ENCODE measurements at places on chromosomes 16 and 17. TPM values are rescaled to one million over a fixed set of nuclear protein-coding genes. Genes with fewer than 3 reads are reported as not detected.

GRCh38 chr17:63611354-63611753 is 10.7 kb downstream of the TACO1 start:
- DNase-seq = no peak

DNA sequence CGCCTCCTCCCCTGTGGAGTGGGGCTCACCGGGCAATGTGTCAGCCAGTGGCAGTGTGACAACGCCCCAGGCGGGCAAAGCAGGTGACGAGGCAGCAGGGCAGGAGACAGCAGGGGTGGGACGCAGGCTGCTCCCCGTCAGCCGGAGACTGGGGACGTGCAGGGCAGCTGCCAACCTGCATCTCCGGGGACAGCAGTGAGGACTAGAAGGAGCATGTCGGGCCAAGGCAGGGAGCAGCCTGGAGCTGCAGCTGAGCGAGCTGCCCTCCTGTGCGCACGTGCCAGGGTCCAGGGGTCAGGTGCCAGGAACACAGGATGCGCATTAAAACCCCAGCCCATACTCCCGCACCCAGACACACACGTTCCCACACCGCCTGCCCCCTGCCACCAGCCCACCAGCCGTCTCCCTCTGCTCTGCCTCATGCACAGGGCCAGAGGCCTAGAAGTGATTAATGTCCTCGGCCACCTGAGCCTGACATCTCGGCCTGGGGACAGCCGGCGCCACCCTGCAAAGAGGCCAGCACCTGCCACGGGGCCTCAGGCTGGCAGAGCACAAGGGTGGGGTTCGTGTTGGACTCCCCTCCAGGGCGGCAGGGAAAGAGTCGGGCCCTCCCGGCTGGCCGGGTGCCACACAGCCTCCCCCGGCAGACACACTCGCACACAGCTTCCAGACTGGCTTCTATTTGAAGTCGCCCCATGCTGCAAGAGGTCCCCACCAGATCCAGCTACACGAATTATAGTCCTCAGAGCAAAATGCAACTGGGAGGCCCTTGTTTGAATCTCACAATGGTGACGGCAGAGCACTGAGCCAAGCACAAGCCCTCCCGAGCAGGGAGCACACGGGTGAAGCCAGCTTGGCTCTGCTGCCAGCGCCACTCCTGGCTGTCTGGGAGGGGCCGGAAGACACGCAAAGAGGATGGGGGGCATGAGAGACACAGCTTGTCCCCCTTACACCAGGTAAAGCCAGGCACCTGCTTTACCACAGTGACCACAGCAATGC is 90.4 kb downstream of the RBFOX3 start:
- DNase-seq = no peak

DNA sequence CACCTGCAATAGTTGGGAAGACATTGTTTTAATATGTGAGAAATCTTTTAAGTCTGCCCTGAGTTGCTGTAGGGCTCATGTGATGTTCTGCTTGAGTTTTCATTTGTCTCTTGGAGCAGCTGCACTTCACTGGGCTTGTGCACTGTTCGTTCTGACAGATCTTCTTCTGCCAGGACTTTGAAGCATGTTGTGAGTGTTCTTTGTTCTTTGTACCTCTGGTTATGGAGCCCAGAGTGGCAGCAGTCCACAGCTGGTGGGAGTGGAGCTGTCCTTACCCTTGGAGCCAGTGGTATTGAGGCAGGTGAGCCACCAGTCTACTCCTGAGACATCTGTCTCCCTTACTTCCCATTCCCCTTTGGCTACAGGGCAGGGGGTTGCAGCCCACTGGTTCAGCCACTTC is 64.6 kb downstream of the GNAO1 start:
- DNase-seq = no peak

DNA sequence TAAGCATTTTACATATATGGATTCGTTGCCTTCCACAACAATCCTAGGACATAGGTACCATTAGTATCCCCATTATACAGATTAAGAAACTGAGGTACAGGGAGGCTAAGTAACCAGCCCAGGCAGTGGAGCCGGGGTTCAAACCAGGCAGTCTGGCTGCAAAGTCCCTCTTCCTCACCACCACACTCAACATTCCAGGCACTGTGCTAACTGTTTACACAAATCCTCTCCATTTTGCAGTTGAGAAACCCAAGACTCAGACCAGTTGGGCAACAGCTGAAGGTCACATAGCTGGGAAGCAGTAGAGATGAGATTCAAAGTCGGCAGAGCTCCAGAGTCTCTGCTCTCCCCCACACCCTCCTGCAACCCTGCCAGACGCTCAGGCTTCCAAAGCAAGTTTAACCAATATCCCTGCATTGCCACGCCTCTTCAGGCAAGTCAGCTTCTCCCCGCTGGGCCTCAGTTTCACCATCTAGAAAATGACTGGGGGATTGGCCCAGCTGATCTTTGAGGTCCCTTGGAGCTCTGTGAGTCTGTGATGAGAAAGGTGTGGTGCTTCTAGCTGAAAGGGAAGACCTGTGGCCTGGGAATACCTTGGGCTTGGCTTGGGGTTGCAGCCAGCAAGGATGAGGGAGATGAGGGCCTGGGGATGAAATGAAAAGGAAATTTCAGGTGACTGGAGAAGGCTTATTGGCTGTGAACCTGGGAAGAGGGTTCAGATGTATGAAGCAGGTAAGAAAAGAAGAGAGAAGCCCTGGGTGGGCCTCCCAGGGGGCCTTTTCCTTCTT is 14.0 kb downstream of the CCR7 start:
- peak; percentile 51 for DNase-seq

Gene SMIM36
- total RNA-seq = not detected

DNA sequence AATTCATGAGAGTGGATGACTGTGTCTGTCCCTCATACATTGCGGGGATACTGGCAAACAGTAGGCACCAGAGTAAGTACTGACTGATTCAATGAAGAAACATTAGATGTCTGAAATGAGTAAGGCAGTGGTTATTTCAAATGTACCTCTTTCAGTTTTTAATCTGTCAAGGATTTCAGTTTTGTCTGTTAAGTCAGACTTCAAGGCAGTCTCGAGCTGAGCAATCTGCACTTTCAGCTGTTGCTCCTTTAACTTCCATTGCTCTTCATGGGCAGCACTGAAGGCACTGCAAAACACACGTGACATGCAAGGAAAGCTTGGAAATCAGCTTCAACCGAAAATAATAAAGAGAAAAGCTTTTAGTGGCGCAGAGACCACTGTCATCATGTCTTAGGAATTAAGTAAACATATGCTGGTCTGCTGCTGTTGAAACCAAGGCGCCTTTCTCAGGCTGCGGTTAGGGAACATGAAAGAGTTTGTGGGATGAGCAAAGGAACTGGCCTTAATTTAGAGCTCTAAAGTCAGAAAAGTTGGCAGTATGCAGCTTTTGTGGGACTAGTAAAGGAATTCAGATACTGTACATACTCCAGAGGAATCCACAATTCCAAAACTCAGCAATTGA is 38.8 kb downstream of the RPGRIP1L start:
- DNase-seq = no peak

DNA sequence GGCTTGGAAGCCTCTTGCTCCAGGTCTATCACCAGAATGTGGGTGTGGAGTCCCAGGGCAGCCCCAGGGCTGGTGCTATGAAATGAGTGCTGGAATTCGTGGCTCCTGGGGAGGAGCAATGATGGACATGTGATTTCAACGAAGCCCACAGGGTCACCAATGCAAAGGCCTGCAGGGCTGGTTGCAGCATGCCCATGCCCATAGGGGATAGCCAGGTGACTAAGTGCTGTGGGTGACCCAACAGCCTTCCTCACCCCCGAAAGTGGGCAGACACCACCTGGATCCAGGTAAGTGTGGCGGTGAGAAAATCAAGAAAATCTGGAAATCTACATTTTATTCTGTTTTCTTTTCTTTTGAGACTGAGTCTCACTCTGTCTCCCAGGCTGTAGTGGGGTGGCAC is 87.5 kb upstream of the GPRC5B start:
- DNase-seq = no peak

All from NCI-H460 (cell line).